NCI-H526 (cell line): ENCODE measurements at places on chromosomes 11 and 22.

GRCh38 chr22:39456522-39457197 is at the start of gene MGAT3:
Gene MGAT3 (plus strand): TSS chr22:39457012. CDS start chr22:39487348, 30,336 bp downstream.
- DNase-seq, result no peak

- DNase-seq, result no peak
These were observed 16.8 kb downstream of the MYBPC3 start for GRCh38 chr11:47335733-47336132.

DNA sequence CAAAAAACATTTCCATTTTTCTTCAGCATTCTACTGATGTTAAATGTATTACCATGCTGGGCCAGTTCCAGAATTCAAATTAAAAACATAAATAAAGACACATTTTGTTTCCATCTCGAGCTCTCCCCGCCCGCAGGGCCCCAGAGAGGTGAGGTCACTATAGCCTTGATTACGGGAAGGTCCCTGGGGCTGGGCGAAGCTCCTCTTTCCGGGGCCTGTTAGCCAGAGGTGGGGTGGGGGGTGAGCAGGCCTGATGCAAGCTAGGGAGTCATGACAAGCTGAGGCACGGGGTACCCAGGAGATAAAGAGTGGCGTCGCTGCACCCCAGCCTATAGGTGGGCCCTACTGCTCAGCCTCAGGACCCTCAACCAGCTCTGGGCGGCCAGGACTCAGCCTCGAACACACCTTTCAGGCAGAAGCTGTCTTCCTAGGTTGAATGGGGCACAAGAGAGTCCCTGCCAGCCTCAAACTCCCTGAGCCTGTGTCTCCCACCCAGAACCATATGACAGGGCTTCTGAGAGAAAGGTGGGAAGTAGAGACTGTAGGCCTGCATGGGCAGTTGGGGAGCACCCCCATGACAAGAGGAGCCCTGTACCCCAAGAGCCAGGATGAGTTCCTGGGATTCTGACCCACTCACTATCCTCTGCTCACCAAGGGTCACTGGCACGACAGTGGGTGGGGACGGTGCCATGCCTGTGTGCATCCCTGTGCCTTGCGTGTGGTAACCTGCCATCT is 34.8 kb downstream of the KCNQ1OT1 start:
- no peak for DNase-seq

- DNase-seq, result no peak
These were observed 12.7 kb downstream of the DDI1 start for GRCh38 chr11:104049116-104049515.

- peak; percentile 89 for DNase-seq
These were observed at the start of gene GPR137 for GRCh38 chr11:64284962-64285884. Gene GPR137 (plus strand): TSS chr11:64285848. CDS start chr11:64286525, 677 bp downstream.

DNA sequence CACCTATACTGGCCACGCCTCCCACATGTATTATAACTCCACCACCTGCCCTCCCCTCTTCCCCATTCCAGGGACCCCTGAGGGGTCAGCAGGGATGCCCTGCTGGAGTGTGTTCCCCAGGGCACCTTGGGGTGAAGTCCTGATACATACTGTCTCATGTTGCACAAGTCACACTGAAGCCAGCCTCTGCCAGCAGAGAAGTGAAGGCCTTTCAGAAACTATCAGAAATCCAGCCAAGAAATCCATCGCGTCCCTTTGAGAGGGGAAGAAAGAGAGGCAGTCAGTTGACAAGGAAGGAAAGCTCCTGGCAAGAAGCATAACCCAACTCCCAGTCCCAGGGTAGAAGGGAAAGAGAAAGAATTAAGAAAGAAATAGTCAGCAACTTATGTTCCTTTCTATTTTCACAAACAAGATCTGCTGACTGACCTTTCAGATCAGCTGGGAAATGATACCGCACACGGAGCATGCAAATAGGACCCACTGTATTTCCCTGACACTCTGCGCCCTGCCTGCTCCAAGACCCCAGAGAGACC is 45.2 kb downstream of the SC5D start:
- peak; percentile 41 for DNase-seq

GRCh38 chr11:121112498-121113455 is 11.7 kb downstream of the TECTA start:
- DNase-seq, result peak; percentile 98

- DNase-seq, result no peak
These were observed 18.6 kb downstream of the CTTN start for GRCh38 chr11:70416881-70417280.

GRCh38 chr11:111476366-111476765 is 35.8 kb downstream of the BTG4 start:
- no peak for DNase-seq

DNA sequence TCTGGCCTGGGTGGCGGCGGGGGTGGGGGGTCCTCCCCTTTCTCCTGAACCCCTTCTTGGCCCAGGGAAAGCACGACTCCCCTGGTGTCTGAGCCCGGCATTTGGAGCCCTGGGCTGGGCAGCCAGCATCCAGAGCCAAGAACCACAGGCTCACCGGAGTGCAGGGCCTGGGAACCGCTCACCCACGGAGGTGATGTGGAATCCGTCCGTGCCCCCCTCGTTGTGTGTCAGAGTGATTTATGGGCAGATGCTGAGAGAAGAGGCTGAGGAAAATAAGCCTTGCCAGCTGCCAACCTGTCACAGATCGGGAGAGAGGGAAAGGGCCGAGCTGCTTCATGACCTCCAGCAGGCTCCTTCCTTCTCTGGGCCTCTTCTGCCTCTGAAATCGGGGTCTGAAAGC is 33.7 kb downstream of the WNT11 start:
- peak; percentile 17 for DNase-seq

GRCh38 chr11:90500922-90501568 is 278.2 kb upstream of the CHORDC1 start:
- no peak for DNase-seq

DNA sequence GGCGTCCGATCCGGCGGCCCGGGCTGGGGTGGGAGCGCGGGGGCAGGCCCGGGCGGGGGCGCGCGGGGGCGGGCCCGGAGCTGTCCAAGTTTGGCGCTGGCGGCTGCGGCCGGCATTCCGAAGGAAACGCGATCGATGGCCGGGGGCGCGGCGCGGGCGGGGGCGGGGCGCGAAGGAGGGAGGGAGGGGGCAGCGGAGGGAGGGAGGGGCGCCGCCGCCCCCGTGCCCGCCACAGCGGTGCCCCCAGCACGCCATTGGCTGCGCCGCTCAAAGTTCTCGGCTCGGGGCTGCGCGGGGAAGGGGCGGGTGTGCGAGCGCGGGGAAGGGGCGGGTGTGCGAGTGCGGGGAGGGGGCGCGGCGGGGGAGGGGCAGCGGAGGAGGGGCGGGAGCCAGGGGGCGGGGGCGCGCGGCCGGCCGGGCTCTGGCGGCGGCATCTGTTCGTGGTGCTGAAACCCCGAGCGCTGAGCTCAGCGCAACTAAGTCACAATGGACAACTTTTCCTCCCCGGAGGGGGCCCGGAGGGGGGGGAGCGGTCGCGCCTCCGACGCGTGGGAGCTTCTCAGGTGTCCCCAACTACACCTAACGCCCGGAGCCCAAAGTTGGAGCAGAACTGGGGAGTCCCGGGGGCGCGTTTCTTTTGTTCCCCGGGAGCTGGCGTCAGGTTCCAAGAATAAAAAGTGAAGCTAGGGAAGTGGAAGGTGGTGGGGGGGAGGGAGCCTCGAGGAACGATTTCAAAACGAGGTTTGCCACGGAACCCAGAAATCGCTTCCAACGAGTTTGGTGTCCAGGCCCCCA is 2.2 kb downstream of the PHF21B start:
- DNase-seq, result no peak

GRCh38 chr22:17483688-17484372 is 79.5 kb upstream of the SLC25A18 start:
- DNase-seq, result no peak

- no peak for DNase-seq
These were observed 82.9 kb downstream of the MYO18B start for GRCh38 chr22:25824828-25825423.

DNA sequence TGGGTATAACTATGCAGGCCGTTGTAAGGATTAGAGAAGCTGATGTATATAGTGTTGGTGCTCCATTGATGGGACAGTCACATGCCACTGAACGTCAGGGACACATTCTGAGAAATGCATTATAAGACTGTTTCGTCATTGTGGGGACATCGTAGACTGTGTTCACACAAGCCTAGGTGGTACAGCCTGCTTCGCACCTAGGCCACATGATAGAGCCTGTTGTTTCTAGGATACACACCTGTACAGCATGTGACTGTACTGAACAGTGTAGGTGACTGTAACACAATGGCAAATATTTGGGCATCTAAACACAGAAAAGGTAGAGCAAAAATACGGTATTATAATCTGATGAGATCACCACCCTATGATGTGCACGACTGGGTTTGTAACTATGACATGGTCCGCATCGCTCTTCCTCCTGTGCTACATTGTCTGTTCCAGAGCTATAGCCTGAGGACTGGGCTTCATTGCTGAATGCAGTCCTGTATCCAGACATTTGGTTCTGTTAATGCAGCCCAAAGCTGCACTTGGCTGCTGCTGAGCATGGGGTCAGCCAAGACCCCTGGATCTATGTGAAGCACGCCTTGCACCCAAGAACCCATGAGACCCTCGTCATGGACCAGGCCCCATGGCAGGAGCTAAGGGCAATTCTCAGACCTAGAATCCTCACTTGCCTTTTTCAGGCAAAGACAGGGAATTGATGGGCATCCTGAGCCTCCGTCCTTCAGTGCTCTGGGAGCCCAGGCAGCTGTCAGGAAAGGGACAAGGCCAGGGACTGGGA is 51.1 kb upstream of the THY1 start:
- DNase-seq, result no peak

GRCh38 chr11:43923406-43924111 is 18.9 kb upstream of the C11orf96 start:
- peak; percentile 69 for DNase-seq

GRCh38 chr11:93274851-93275250 is 55.7 kb upstream of the DEUP1 start:
- DNase-seq, result no peak

GRCh38 chr22:37442537-37442936 is 15.3 kb upstream of the ELFN2 start:
- no peak for DNase-seq

DNA sequence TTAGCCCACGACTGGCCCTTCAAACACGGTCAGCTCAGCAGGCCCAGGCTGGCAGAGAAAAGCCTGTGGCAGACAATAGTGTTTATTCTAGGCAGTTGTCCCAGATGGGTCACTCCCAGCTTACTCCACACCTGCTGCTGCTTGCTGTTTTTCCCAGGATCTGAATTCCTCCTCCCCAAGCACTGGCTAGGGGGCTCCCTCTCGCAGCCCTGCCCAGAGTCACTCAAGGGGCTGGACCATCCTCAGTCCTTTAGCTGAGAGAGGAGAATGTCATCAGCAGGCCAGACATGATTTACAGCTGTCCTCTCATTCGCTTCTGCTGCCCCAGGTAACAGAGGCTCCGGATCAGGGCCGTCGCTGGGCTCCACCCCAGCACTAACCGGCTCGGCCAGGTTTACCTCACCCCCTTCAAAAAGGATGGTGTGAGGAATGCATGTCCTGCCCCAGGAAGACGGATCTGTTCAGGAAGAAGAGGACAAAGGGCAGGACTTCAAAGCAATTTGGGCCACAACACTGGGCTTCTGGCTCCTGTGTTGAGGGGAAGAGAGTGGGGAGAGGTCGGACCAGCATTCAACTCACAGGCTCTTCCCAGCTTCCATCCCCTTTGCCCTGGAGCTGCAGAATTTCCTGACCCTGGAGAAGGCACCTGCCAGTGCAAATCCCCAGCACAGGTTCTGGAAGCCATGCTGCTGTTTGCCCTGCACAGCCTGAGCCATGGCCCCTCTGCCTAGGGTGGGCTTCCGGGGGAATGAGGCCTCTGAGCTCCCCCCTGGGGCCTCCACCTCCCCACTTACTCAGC is 59.7 kb upstream of the BARX2 start:
- peak; percentile 94 for DNase-seq

DNA sequence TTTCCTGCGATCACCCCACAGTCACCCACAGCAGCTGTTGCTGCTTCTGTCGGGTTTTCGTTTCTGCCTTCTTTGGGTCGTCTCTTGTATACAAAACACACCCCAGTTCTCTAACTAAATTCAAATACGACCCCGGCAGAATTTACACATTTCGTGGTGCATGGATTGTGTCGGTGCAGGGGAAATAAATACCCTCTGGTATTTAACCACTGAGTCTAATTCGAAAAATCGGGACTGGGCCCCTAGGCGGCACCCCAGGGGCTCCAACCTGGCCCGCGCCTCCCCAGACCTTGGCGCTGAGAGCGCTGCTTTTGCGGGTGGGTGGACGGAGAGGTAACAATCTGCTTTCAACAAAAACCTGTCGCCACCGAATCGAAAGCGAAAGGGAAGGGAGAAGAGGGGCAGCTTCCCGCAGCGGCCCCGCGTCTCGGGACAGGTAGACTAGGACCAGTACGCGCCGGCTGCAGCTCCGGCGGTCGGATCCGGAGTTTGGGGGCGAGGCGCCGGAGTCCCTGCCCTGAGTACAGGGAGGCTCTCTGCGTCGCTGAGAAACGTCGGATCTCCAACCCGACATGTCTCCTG is 4.4 kb downstream of the ALX4 start:
- peak; percentile 47 for DNase-seq

DNA sequence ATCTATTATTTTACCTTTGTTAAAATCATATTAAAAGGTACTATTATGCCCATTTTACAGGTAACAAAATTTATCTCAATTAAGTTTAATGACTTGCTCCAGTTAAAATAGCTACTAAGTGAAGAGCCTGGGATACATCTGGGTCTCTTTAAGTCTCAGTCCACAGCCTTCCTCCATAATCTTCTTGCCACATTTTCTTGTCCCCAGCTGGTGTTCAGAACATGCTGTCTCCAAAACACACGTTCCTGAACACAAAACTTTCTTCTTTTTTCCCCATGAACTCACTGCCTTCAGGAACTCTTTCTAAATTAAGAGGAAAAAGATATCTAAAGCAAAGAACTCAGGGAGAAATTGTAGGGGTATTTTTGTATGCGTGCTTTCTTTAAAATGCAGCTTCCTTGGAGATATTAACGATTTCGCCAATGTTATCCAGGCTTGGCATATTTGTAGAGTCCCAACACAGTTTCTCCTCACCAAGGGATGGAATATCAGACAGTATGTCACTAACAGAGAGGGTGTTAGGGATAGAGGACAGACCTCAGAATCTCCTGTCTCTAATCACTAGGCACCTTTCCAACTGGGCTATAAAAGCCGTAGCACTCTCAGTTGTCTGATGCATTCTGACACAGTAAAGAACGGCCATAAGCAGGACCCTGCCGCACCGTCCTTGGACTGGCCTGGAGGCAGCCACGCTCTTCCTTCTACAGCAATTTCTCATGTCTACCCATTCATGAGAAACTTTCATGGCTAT is 232.8 kb upstream of the BLID start:
- DNase-seq, result no peak

- DNase-seq, result no peak
These were observed 7.3 kb upstream of the FAR1 start for GRCh38 chr11:13661074-13661623.

- DNase-seq, result no peak
These were observed 7.8 kb upstream of the LIF start for GRCh38 chr22:30254314-30254713.
